Hair follicle dermal papilla cell (primary cell): ENCODE measurements at places on chromosomes 1 and 21. TPM values are rescaled to one million over a fixed set of nuclear protein-coding genes. Genes with fewer than 3 reads are reported as not detected.

The FNDC10 gene
- total RNA-seq = 2.4 and 2.6 TPM in 2 replicates

The BECN2 gene
- total RNA-seq = not detected in 2 replicates

The CRYAA gene
- not detected in 2 replicates for total RNA-seq

The RGSL1 gene
- not detected in 2 replicates for total RNA-seq
